T-helper 17 cell (primary cell): ENCODE measurements at places on chromosomes 5 and 9.

GRCh38 chr5:154355129-154355611, 90.6 kb upstream of the SAP30L start:
- DNase-seq, result no peak

- DNase-seq, result no peak
Observed at GRCh38 chr9:123425836-123426365, 69.9 kb downstream of the CRB2 start.

GRCh38 chr9:76932757-76933156, 26.8 kb upstream of the PRUNE2 start:
- DNase-seq, result no peak

DNA sequence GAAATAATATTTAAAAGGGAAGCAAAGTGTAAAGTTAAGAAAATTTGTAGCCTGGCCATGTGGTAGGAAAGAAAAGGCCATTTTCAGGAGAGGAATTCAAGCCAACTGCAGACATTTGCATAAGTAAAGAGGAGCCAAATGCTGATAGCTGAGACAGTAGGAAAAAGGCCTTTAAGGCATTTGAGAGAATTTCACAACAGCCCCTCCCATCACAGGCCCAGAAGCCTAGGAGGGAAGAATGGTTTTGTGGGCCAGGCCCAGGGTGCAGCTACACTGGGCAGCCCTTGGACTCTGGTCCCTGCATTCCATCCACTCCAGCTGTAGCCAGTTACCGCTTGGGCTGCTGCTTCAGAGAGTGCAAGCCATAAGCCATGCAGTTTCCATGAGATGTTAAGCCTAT, 1556.8 kb downstream of the EFNA5 start:
- no peak for DNase-seq
